ENCODE measurements at places on chromosomes 6 and 20. TPM values are rescaled to one million over a fixed set of nuclear protein-coding genes. Genes with fewer than 3 reads are reported as not detected.

- no peak for DNase-seq
Observed at GRCh38 chr20:23142162-23143050, 56.3 kb upstream of the CD93 start.

The MYLK4 gene
- total RNA-seq, result not detected

DNA sequence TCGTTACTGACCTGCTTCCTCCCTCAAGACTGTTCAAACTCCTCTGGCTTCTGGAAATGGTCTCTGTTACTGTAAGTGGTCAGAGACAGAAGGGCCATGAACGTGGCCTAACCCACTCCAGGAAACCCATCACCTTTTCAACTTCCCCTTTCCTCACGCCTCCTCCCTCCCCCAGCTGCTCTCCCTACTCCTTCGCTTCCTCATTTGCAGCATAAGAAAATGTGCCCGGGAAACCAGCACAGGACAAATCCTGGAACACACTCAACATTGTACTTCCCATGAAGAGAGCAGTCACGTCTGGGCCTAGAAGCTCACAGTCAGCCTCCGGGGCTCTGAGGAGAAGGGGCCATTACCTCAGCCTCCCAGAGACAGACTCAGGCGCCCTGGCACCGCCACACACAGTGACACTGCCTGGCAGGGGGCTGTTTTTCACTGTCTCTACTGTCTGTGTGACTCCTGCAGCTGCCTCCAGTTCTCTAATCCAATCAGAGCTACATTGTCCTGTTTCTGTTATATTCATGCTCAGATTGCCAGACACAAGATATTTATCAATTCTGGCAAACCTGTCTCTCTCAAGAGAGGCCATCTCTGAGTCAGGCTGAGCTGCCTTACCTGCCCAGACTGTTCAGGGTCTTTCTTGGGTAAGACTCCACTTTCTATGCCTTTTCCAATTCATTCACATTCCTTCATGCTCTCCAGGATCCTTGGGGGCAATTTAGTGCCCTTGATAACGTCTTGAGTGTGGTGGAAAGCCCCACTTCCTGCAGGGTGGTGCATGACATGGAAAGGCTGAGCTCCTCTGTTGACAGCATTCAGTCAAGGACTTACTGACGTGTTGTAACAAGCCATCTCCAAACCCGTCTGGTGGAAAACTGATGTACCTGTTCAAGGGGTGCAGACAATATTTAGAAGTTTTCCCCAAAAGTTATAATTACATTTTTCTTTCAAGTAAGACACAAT is 242.2 kb downstream of the HIVEP2 start:
- DNase-seq, result no peak

GRCh38 chr6:35052694-35053565 is 88.2 kb downstream of the TCP11 start:
- DNase-seq, result no peak

The SLC17A9 gene
- 17.5 TPM for total RNA-seq

DNA sequence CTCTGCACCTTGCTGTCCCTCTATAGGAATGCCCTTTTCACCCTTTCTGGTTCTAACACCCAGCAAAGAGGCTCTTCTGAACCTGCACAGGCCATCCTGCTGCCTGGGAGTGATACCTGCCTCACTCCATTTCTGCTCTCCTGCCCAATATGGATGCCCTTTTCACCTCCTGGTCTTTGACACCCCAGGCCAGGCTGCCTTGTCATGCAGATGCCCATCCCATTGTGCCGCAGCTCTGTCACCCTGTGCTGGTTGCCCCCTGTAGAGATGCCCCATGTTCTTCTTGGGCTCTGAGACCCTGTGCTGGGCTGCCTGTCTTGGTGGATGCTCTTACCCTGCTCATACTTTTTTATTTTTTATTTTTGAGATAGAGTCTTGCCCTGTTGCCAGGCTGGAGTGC is 95.3 kb downstream of the CDKAL1 start:
- no peak for DNase-seq

The C2 gene
- 0.53 TPM for total RNA-seq

DNA sequence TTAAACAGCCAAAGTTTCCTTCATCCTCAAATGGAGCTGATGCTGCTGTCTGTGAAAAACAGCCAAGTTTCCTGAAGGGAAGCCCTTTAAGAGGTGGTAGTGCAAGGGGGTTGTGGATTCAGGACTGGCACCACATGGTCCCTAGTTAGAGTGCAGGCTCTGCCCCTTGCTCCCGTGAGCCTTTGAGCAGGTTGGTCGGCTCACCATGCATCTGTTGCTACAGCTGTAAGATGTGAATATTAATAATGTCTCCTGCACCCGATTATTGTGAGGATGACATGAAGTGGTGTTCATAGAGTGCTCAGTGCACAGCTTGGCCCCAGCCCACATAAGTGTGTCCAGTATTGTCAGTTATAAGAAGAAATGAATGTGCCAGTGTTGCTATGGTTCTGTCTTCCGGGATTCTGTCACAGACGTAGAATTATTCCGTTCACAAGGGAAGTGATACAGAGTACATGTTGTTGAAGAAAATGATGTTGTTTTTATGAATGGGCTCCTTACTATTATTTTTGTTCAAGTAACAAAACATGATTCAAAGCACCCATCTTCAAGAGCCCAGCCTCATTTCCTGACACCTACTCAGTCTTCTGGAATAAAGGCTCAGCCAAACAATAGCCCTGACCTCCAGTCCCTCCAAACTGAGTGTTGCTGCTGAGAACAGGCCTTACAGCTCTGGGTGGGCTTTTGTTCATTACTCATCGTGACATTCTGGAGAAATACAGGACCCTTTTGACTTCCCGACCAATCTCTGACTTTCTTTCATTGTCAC is 2.9 kb upstream of the PKIG start:
- no peak for DNase-seq

- no peak for DNase-seq
Observed at GRCh38 chr20:805713-806112, 27.8 kb upstream of the FAM110A start.

DNA sequence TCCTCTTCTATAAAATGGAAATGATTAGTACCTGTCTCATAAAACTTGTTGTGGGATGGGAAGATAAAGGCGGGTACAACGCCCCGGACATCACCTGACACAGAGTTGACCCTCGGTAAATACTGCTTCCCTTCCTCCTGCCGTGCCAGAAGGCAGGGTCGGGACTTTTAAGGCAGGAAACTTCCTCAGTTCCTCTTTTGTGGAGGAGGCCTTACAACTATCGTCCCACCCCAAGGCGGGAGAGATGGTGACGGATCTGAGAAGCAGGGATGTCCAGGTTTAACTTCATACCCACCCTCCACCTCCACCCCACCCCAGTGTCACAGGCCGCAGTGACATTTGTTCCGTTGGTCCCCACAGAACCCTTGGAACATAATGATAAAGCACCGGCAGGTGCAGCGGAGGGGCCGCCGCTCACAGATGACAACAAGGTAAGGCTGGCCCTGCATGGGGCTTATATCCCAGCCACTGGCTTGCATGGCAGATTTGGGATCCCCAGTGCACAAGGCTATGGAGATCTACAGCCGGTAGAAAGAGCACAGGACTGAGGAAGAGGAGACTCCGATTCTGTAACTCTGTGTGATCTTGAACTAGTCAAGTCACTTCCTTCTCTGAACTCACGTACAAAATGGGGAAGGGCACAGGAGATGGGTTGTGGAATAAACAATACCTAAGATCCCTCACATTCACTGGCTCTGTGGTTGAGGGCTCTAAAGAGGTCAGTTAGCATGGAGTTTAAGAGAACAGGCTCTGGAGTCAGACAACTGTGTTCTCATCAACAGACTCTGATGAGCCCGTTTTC is 764 bp downstream of the DNTTIP1 start:
- no peak for DNase-seq

The DLL1 gene
- total RNA-seq, result 1.1 TPM

- no peak for DNase-seq
Observed at GRCh38 chr6:11323666-11324452, 91.4 kb upstream of the NEDD9 start.

DNA sequence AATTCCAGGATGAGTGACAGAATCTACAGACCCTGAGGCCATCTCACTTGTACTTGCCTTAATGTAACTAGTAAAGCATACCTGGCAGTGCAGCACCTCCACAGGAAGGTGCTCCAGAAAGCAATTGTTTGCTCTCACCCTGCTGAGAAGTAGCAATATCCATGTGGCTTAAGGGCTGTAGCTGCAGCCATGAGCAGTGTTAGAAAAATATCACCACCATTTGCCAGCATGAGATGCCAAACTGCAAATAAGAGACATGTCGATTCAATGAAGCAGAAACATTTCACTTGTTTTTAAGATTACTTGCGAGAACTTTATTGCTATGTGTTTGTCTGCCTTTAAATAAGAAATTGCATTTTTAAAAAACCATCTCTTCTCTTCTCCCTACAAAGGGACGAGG is 151.5 kb downstream of the PRL start:
- DNase-seq, result no peak

The COL21A1 gene
- not detected for total RNA-seq

The GSTA1 gene
- total RNA-seq, result not detected

- no peak for DNase-seq
Observed at GRCh38 chr6:155706341-155706740, 250.7 kb upstream of the NOX3 start.

The OPRM1 gene
- total RNA-seq, result not detected

The SLC17A2 gene
- total RNA-seq, result 0.50 TPM

GRCh38 chr6:31892821-31893220 is 4.7 kb downstream of the EHMT2 start:
- no peak for DNase-seq

The CPNE5 gene
- total RNA-seq, result 0.25 TPM

DNA sequence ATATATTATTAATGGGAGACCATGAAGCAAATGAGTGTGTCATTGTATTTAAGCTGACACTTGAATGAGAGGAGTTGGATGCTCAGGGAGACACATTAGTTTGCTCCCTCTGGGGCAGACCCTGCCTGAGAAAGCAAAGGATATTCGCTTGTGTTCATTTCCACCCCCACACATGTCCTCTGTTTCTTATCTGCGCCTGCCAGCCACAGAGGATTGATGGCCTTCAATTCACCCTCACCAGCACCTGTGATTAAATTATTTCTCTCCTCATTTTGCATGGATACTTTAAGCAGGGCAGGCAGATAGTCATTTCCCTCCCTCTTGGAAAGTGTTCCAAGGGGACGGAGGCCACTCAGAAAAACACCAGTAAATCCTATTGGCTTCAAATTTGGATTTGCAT is 185.2 kb upstream of the GMDS start:
- DNase-seq, result no peak

- DNase-seq, result no peak
Observed at GRCh38 chr6:99297415-99297814, 52.1 kb downstream of the FAXC start.

- DNase-seq, result no peak
Observed at GRCh38 chr20:52534616-52535015, 343.0 kb upstream of the ZFP64 start.

DNA sequence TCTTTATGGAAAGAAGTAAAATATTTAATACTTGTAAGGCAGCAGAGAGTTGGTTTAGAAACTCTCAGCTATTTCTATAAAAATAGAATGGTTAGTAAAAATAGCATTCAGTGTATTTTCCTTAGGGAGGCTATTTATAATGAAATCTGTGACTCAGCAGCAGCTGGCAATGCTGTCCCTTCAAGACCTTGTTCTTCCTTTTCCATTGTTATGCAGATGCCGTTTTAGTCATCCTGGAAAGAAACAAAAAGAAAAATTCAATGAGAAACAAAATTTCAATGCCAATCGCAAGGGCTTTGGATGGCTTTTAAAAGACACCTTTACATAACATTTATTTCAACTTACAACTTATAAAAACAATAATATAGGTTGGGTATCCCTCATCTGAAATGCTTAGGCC is 17.5 kb downstream of the MPC1 start:
- no peak for DNase-seq

The PNLDC1 gene
- total RNA-seq, result 0.80 TPM

The LINC00237 gene
- total RNA-seq, result not detected

DNA sequence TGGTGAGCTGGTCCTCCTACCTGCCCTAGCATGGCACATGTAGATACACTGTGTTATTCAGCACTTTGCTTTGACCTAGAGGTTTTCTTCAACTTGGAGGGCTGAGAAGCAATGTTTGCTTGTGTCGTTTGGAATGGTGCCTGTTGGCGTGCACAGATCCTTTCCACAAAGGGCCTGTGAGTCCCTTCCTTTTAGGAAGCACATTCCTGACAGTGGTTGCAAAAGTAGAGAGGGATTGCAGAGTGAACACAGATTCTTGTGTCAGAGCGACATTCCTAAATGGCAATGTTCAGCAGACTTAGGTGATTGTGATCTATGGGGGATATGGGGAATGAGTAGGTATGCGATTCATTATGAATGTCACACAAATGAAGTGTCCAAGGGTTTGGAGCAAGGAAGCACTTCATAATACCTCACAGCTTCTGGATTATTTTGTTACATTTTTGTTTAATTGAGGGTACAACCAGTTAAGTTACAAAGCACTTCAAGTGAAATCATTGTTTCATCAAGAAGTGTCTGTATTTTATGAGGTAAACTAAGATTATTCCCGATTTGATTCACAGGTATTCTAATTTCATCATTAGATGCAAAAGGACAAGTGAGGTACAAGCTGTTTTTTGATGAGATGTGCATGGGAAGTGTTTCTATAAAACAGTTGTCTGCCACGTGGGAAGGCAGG is 713 bp upstream of the RNF144B start:
- DNase-seq, result no peak

DNA sequence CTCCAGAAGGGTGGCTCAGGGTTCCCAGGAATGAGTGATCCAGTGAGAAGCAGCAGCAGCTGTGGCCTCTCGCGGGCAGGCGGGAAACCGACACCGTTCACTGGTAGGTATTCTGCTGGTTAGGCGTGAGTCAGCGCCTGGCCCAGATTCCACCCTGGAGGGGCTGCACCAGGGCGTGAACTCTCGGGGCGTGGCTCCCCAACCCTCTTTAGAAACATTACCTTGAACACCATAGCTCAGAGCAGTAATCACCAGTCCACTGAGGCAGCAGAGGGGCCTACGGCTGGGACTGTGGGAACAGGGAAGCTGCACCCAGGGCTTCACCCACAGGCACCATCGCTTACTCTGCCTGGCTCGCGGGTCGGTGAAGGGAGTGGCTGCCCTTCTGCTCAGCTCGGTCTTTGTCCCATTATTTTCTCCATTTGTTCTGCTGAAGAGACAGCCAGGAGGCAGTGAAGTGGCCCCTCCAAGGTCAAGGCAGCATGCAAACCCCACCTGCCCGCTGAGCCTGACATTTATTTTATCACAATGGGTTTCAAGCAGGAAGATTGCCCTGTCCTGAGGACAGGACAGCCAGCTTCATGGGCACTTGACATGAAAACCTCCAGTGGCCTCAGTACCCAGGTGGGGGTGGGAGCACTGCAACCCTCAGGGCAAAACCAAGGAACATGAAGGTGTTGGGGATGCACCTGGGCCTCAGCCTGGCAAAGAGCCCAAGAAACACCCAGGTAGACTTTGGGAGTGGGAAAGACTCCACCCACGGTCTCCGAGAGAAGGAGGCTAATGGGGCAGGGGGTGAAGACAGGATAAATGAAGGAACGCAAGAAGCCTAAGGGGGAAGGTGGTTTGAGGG is 51.0 kb upstream of the CD93 start:
- no peak for DNase-seq

The TNFRSF6B gene
- not detected for total RNA-seq

- DNase-seq, result no peak
Observed at GRCh38 chr6:111781041-111781708, 92.1 kb downstream of the FYN start.

Data from activated naive CD4-positive, alpha-beta T cell treated with anti-CD3 and anti-CD28 coated beads, Interleukin-2, amount 50 U/mL, for 72 hours (primary cell).